ENCODE measurements at places on chromosomes 5 and 9. TPM values are rescaled to one million over a fixed set of nuclear protein-coding genes. Genes with fewer than 3 reads are reported as not detected.

The PTPN3 gene
- 8.9 TPM for polyA plus RNA-seq

The RAD50 gene
- polyA plus RNA-seq = 39.6 TPM

The ASTN2 gene
- 7.2 TPM for polyA plus RNA-seq

The SCGB3A2 gene
- not detected for polyA plus RNA-seq

The PFN3 gene
- not detected for polyA plus RNA-seq

The NUTM2F gene
- not detected for polyA plus RNA-seq

The PAEP gene
- polyA plus RNA-seq = not detected

The UNC13B gene
- polyA plus RNA-seq = 11.0 TPM

The DAB2IP gene
- polyA plus RNA-seq = 13.9 TPM

- DNase-seq = no peak
Observed at GRCh38 chr5:64505769-64506566, at the start of gene RGS7BP. TSS of gene RGS7BP (plus strand) at chr5:64506015. CDS start at chr5:64506625, 610 bp downstream.

DNA sequence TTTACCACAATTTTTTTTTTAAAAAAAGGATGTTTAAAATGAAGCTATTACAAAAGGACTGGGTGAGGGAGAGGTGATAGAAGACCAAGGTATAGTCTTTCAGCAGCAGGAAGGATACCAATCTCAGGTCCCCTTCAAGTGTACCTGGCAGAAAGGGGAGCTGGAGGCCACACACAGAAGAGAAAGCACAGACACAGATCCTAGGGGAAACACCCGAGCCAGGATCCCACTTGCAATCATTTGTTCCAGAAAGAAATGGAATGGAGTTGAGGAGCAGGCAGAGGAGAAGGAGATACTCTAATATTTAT is 5.6 kb downstream of the GNPDA1 start:
- no peak for DNase-seq

DNA sequence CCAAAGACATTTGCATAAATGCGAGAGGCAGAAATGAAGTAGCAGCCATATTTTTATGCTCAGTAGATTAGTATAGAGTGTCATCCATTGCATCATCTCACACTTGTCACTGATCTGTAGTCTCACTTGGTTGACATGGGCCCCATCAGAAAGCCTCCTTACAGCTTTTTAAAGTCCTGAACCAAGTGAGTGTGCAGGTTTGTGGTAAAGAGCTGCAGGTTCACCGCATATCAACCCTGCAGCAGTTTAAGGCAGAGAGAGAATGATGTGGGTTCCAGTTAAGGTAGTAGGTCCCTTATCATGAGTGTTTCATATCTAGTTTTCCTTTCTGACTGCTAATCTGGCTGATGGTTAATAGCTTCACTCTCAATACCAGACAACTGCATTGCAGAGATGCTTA is 1080.3 kb downstream of the NR2F1-AS1 start:
- DNase-seq = no peak

DNA sequence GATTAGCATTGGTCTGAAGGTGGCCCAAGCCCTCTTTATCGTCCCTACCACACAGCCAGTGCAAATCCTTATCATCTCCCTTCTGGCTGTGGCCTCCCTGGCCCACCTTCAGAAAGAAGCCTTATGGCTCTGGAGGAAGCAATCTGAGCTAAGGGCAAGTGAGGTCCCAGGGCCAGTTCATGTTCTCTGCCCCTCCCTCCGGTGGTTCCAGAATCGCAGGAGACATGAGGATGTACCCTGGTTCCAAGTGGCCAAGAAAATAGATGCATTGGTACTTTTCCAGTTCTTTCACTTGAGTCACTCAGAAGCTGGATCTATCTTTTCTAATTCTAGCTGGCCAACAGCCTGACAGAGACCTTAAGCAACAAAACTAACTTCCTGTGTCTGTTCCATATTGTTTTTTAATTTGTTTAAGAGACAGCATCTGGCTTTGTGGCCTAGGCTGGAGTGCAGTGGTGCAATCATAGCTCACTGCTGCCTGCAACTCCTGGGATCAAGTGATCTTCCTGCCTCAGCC is 60.7 kb downstream of the LHFPL2 start:
- DNase-seq = no peak

GRCh38 chr5:347712-348284 is 26.3 kb downstream of the AHRR start:
- DNase-seq = no peak

DNA sequence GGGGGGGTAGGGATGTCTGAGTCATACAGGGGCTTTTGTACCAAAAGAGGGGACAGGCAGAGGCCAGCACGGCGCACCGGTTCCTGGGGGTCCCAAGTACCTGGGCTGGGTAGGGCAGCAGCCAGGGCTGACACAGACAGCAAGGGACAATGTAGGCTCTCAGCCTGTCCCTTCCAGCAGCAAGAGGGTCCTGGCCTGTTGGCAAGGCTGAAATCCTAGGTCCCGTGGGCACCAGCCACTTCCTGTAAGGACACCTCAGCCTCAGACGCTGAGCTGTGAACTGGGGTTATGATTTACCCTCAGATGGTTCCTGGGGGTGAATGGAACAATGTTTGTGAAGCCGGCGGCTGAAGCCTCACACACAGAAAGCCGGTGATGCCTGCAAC is 41.3 kb downstream of the NACC2 start:
- DNase-seq = no peak

- peak; percentile 33 for DNase-seq
Observed at GRCh38 chr5:64229163-64229774, 63.6 kb downstream of the RNF180 start.

- DNase-seq = no peak
Observed at GRCh38 chr9:71756753-71757152, 11.6 kb downstream of the CEMIP2 start.

DNA sequence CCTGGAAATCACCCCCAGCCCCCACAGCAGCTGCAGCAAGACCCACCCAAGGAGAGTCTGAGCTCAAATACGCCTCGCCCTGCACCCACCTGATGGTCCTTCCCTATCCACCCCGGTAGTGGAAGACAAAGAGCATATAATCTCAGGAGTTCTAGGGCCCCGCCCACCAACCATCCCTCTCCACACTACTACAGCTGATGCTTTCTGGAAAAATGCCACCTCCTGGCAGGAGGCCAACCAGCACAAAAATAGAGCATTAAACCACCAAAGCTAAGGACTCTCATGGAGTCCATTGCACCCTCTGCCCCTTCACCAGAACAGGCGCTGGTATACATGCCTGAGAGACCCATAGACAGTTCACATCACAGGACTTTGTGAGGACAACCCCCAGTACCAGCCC is 22.5 kb upstream of the NIPSNAP3A start:
- DNase-seq = no peak

Data from A549 (cell line).